ENCODE measurements at places on chromosomes 16 and 17. TPM values are rescaled to one million over a fixed set of nuclear protein-coding genes. Genes with fewer than 3 reads are reported as not detected.

DNA sequence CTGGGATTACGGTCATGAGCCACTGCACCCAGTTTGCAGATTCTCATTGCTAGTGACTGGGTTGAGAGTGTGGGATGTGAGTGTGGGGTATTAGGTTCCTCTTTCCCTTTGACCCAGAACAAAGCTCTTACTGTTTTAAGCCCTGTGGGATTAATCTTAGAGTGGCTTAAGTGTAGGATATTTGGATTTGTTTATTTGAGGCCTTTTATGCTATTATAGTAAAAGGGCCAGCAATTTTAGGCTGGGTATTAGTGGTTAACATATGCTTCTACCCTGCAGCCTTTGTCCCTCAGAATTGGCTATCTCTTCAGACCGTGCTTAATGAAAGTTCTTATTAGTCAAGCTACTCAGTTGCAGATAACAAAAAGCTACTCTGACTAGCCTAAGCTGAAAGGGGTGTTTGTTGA lies 3.2 kb downstream of the SGF29 start:
- DNase-seq, result no peak

- no peak for DNase-seq
Measured at GRCh38 chr16:27463741-27464591, 62.0 kb downstream of the IL21R start.

- DNase-seq, result no peak
Measured at GRCh38 chr16:70586731-70587130, 59.6 kb upstream of the IL34 start.

GRCh38 chr17:48625495-48626244 lies 488 bp downstream of the HOXB9 start:
- DNase-seq, result no peak

The SLC12A3 gene
- total RNA-seq, result 2.4 TPM

The CDRT15L2 gene
- not detected for total RNA-seq
